ENCODE measurements at places on chromosomes 1 and 21. TPM values are rescaled to one million over a fixed set of nuclear protein-coding genes. Genes with fewer than 3 reads are reported as not detected.

DNA sequence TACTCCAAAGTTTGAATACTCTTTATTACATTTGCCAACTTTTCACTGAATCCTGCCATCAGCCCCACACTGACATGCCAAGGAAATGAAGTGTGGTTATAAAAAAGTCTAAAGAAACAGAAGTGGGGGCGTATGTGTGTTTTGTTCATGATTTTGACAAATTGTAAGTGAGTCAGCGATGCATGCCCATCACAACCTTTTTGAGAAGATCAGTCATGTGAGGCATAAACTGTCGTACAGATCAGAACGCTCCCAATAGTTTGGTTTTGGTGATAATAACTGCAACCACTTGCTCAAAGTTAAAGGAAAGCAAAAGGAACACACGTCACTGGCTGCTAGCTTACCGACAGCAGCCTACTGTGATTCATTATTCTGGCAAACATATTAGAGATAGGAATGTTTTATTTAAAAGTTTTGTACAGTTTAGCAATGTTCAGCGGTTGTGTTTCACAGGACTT lies 95.6 kb downstream of the RGS2 start:
- peak; percentile 56 for DNase-seq

GRCh38 chr1:160096274-160097116 lies 1.9 kb downstream of the IGSF8 start:
- no peak for DNase-seq

- peak; percentile 34 for DNase-seq
Measured at GRCh38 chr1:99756598-99756997, 9.8 kb downstream of the FRRS1 start.

DNA sequence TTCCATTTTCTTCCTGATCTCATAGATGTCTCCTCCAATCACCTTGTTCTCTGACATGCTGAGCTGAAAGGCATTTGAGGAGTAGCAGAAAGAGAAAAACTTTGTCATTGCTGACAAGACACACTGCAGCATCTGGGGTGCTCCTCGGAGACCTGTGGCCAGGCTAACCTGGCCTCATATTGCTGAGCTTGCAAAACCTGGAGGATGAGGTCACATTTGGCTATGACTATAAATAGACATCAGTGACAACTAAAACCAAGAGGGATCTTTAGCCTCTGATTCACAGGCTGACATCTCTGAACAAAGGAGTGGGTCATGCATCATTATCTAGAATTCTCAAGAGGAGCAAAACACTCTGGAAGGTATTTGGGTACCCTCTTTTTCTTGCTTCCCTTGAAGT lies 83.7 kb downstream of the PROX1 start:
- DNase-seq, result peak; percentile 12

DNA sequence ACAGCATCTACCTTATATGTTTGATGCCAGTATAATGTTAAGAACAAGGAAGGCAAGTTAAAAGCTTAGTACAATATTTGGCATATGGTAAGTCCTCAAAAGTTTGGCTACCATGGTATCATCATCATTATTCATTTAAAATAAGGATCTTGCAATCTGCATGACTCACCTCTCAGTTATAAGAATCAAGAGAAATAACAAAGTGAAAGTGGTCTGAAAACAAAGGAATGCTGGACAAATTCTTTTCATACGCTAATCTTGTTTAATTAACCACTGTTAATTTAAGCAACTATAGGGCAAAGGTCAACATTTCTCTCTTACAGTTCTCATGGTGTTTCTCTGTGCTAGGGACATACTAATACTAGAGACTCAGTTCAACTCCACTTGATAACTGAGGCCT lies 13.0 kb upstream of the CLDN19 start:
- DNase-seq, result no peak

GRCh38 chr1:31598980-31599379 lies 18.5 kb upstream of the HCRTR1 start:
- no peak for DNase-seq

GRCh38 chr1:23619299-23620188 lies 60.2 kb upstream of the ID3 start:
- DNase-seq, result peak; percentile 28

- DNase-seq, result peak; percentile 96
Measured at GRCh38 chr1:26378088-26378878, 5.7 kb upstream of the ZNF683 start.

DNA sequence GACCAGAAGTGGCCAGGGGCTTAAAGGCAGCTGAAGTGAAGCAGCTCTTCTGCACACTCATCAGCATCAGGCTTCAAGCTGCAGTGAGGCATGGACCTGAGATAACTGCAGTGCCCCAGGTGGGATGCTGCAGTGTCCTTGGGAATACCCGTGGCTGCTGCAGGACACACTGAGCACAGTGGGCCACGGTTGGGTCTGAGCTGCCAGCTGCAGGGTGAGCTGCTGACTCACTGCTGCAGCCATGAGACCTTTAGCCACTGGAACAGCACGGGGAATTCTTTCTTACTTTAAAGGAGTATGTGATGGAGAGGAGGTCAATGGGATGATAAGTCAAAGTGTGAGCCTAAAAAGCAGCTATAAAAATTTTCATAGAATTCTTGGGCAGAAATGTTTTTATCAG lies 102.1 kb downstream of the XCL2 start:
- DNase-seq, result peak; percentile 44

- DNase-seq, result no peak
Measured at GRCh38 chr21:15759469-15759868, 29.7 kb downstream of the USP25 start.

- peak; percentile 97 for DNase-seq
Measured at GRCh38 chr1:208207388-208208131, 36.6 kb downstream of the PLXNA2 start.

GRCh38 chr1:61674221-61674620 lies 50.7 kb downstream of the TM2D1 start:
- no peak for DNase-seq

- DNase-seq, result no peak
Measured at GRCh38 chr1:184050636-184051035, 894 bp upstream of the TSEN15 start.

- no peak for DNase-seq
Measured at GRCh38 chr21:41294548-41295231, 21.9 kb upstream of the FAM3B start.

DNA sequence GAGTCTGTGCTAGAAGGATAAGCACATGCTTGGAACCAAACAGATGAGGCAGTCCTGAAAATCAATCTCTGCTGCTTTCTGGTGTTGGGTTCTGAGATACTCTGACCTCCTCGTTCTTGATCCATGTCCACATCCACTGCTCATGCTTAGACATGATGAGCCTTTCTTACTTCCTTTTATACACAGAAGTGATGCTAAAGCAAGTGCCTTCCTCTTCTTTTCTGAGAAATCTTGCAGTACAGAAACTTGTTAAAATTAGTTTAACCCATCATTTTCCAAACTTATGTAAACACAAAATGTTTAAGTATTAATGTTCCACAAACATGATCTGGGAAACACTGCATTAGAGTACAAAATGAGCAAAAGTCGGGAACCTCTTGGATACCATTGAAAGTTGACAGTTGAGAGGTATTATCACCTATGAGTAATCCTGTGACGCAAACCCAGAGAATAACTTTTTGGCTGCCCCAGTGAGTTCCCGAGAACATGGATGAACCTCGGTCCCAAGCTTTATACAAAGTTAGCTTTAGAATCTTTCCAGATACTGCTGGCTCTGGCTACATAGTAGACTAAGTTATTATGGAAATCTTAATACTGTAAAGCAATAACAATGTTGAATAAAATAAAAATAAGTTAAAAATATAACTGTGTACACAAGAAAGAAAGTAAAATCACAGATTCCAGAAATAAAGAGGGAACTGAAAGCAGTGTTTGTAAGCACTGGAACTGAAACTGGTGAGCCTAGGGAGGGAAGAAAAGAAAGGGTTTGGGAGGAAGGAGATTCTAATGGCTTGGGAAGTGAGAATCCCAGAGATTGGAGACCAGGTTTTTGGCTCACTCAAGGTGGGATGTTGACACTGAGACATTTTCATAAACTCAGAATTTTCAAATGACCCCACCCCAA lies 429.3 kb upstream of the RUNX1 start:
- DNase-seq, result peak; percentile 70

GRCh38 chr1:34262023-34262853 lies 85.5 kb downstream of the C1orf94 start:
- DNase-seq, result no peak

DNA sequence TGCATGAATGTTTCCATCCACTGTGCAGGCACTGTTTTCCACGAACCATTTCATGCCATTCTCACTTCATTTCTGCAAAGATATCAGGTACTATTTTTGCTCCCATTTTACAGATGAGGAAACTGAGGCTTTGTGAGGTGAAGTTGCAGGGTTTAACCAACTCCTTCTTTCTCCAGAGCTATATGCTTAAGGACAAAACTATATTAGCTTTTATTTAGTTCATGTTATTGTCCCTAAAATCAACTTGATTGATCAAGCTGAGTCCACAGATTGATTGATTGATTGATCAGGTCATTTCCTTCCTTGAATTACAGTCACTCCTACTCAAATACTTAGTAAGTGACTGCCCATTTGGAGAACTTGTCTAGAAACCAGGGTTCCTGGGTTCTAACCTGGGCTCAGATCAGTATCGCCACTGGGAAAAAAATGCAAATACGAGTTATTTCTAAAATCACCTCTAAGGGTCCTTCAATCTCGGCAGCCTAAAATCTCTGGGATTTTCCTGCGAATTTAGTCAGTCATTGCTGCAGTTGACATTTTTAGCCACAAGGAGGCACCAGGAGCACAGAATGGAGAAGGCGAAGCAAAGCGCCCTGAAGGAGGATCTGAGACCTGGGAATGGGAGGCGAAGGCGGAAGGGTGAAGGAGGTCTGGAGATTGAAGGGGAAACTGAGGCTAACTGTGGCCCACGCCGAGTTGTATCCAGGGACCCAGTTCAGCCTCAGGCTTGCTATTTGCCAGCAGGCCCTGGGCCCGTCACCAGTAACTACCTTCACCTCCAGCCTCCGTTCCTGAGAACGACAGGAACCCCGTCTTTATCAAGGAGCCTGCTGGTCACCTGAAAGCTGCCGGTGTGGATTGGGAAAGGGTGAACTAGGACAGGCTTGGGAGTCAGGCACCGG lies 14.3 kb upstream of the MUL1 start:
- DNase-seq, result peak; percentile 55

DNA sequence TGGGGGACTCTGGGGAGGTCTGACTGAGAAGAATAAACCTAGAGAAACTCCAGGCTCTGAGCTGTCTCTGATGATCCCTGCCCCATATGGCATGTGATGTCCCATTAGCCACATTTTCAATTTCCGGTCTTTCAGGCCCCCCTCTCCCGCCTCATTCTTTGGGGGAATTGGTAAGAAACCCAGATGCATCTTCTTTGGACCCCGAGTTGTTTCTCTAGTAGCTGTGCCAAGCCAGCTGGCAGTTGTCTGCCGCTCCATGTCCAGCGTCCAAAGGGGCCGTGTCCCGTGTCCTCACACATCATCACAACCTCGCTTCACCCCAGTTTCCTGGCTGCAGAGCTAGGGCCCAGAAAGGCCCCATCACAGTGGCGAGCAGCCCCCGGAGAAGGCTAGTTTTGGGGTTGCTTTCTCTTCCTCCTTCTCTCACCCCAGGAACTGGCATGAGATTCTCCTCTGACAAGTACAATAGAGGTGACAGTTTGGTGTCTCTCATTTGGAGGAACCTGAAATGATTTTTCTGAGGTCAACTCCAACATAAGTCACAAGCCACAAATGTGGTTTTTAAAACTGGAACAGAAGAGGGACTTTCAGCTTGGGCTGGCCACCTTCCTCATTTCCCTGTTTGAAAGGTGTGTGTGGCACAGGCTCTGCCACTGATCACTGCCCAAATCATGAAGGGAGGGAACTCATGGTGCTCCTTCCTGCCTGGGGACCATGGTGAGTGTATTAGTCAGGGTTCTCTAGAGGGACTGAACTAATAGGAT lies 6.4 kb upstream of the GPR157 start:
- no peak for DNase-seq

Gene RIIAD1
- total RNA-seq, result not detected

Gene OR4F29
- total RNA-seq, result not detected

Gene GNAT2
- total RNA-seq, result not detected

Gene GSTM1
- not detected for total RNA-seq

Gene HSD3B1
- total RNA-seq, result not detected

Gene FAM151A
- total RNA-seq, result not detected

Gene DMRTB1
- not detected for total RNA-seq

Gene ANXA9
- 20.6 TPM for total RNA-seq

Gene F11R
- 7.3 TPM for total RNA-seq
